Activated CD4-positive, alpha-beta T cell treated with anti-CD3 and anti-CD28 coated beads for 1 hour (primary cell): ENCODE measurements at places on chromosomes 11 and 22.

GRCh38 chr11:108069947-108070346, 51.4 kb upstream of the ACAT1 start:
- no peak for DNase-seq

GRCh38 chr11:123006860-123007542, 25.4 kb upstream of the BSX start:
- DNase-seq: no peak

GRCh38 chr22:43346521-43346929, 3.4 kb upstream of the SCUBE1 start:
- DNase-seq: peak; percentile 45

DNA sequence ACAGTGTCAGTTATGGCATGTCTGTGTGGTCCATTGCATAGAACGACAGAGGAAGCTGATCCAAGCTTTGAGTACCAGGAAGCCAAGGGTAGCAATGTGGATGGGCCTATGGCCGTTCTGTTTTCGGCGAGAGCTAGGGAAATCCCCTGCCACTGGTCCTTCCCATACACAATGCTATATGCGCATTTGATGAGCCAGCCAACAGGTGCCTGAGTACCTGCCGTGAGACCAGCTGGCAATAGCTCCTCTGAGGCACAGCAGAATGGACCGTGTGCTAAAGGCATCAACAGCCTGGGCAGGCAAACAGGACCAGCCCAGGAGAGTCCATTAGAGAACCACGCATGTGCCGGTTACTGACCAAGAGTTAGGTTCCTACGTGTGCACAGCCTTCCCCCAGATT, 753.0 kb downstream of the NTM start:
- no peak for DNase-seq
